GM23338 (cell line): ENCODE measurements at places on chromosomes 4 and X.

GRCh38 chr4:109798866-109799265, 2.9 kb downstream of the CFI start:
- DNase-seq = peak; percentile 29

GRCh38 chr4:145861336-145862318, 77.0 kb downstream of the ZNF827 start:
- DNase-seq = peak; percentile 35

- DNase-seq = no peak
Observed at GRCh38 chrX:132046533-132046932, 23.4 kb downstream of the STK26 start.

DNA sequence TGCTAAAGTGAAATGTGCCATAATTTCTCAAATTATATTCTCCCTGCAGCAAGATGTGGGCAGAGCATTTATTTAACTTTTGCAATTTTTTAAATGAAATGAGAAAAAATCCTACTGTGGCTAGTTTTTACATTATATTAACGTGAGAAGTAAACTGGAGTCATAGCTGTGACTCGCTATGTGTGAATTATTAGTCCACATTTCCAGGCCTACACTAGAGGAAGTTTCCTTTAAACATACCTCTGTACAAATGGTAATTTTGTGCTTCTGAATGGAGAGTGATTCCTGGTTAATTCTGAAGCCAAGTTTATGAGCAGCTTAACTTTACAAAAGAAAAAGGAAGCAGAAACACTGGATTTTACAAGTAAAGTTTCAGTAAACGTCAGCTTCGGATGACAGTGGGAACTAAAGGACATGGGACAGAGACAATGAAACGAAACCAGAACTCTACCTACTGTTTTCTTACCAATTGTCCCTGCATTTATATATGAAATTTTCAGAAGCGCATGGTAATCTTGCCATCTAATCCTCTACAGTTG, 72.4 kb downstream of the FBXO8 start:
- DNase-seq = no peak

- no peak for DNase-seq
Observed at GRCh38 chr4:83124111-83124780, 9.7 kb upstream of the PLAC8 start.

DNA sequence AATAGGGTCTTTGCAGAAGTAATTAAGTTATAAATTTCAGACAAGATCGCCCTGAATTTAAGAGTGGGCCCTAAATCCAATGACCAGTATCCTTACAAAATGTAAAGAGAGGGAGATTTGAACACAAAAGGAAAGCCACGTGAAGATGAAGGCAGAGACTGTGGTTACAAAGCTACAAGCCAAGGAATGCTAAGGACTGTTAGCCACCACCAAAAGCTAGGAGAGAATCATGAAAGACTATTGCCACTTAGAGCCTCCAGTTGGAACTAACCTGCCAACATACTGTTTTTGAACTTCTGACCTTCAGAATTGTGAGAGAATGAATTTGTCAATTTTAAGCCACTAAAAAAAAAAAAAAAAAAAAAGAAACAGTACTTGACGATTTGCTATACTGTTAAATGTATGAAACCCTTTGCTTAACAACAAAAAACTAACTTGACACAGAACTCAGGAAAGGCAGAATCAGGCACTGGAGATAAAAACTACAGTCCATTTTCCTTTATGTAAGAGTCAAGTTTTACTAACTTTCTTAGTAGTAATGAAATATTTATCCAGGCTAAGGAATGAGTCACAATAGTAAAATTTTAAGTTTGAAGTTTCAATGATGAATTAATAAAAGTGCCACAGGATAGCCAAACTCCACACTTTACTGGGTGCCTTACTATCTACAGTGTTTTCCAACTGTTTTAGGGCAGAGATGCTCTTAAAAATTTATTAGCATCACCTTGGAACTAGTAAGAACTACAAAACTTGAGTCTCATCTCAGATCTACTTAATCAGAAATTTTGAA, 25.1 kb downstream of the DHX15 start:
- DNase-seq = peak; percentile 46

GRCh38 chr4:160224049-160224448, 1121.2 kb downstream of the RAPGEF2 start:
- DNase-seq = no peak

- DNase-seq = peak; percentile 12
Observed at GRCh38 chr4:108774809-108775530, 12.1 kb upstream of the ETNPPL start.

DNA sequence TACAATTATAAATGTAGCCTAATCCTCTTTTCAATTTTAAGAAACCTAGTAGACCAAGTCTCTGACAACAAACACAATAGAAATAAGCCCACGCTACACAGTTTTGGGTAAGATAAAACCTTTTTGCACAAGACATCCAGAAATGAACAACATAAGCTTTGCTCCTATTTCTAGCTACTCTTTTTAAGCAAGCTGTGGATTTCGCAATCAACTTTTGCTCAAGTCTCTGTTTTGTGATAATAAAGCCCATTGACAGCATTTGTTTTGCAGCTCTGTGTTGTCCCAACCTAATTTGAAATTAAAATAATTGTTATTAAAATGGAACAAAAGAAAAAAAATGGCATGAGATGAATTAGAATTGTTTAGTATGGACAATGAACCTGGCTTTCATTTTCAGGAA, 287.9 kb upstream of the PUDP start:
- no peak for DNase-seq
